Vagina (tissue), 2 donors: ENCODE measurements at places on chromosomes 16 and 17. TPM values are rescaled to one million over a fixed set of nuclear protein-coding genes. Genes with fewer than 3 reads are reported as not detected.

The ATP5PD gene
- total RNA-seq = 149 TPM

- peak overlapping the region; percentile 91 for H3K27ac ChIP-seq
- H3K4me3 ChIP-seq = peak overlapping the region; percentile 77
- no peak for DNase-seq
- H3K27me3 ChIP-seq = no peaks in the 10 kb centered on the region
Measured at GRCh38 chr16:31118223-31119155, 1.0 kb downstream of the KAT8 start.

DNA sequence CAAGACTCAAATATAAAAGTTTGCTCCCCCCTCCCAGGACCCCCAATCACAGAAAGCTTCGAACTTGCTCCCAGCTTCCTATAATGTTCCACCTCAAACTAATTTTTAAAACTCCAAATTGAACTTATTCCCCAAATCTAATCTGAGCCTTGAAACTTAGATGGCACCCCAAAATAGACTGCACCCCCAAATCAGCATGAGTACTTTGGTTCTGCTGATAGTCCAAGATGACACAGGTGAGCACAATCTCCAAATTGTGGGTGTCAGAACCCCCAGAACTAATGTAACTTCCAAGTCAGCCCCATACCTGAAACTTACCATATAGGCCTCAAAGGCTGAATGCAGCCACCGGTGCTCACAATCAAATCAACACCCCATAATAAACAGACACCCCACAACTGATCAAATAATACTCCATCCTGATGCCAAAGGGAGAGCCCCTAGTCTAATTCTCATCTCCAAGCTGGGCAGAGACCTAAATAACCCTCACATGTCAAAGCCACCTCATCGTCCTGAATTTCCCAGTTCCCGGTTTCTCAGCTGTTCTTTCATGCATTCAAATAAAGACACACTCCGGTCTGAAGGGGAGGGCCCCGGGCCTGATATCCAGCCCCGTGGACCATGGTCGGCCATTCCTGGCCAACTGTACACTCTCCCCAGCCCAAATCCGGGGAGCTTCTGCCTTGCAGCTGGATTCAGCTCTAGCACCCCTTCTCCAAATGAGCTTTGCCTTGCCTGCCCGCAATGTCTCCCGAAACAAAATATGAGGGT lies 1.8 kb upstream of the BCL6B start:
- H3K4me3 ChIP-seq = peak overlapping the region; percentile 19
- H3K4me1 ChIP-seq = peaks cover 52% of the 10 kb centered on the region
- H3K27me3 ChIP-seq = no peaks in the 10 kb centered on the region
- no peaks in the 10 kb centered on the region for H3K36me3 ChIP-seq
- DNase-seq = no peak

- no peak overlapping the region for H3K27ac ChIP-seq
- no peaks in the 10 kb centered on the region for H3K36me3 ChIP-seq
- H3K27me3 ChIP-seq = no peaks in the 10 kb centered on the region
- no peak overlapping the region for H3K4me3 ChIP-seq
Measured at GRCh38 chr16:74723256-74723655, 22.6 kb upstream of the MLKL start.

DNA sequence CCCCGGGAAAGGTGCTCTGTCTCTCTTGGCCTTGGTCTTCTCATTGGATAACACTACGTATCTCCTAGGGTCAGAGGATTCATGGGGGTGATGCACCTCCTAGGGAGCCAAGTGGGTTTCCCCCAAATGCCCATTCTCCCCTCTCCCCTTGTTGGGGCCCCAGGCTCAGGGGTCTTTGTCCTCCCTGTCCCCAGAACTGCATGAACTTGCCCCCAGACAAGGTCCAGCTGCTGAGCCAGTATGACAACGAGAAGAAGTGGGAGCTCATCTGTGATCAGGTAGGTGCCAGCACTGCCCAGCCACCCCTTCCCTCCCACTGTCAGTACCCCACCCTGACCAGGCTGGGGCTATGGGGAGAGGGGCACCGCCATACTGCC lies 8.7 kb downstream of the FMNL1 start:
- no peak for DNase-seq
- no peaks in the 10 kb centered on the region for H3K36me3 ChIP-seq
- no peaks in the 10 kb centered on the region for H3K27me3 ChIP-seq
- no peak overlapping the region for H3K4me3 ChIP-seq

DNA sequence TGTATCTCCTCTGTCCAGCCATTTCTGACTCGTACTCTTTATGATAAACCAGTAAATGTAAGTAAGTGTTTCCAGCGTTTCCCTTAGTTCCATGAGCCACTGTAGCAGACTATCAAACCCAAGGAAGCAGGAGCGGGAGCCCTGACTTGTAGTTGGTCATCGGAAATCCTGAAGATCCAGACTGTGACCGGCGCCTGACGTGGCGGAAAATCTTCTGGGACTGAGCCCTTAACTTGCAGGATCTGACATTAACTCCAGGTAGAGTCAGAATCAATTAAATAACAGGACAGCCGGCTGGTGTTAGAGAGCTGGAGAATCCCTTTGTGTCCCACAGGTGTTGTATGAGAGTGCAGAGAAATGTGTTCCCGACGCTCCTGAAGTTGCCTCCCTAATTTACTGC lies 4.0 kb downstream of the GLOD4 start:
- H3K27me3 ChIP-seq = no peaks in the 10 kb centered on the region
- H3K4me1 ChIP-seq = peaks cover 16% of the 10 kb centered on the region
- no peak overlapping the region for H3K27ac ChIP-seq
- no peak overlapping the region for H3K4me3 ChIP-seq
